ENCODE measurements at places on chromosomes 12 and 14. TPM values are rescaled to one million over a fixed set of nuclear protein-coding genes. Genes with fewer than 3 reads are reported as not detected.

RGS6 gene
- 0.37 TPM for polyA plus RNA-seq

- peaks cover 21% of the 10 kb centered on the region for H3K4me1 ChIP-seq
- no peaks in the 10 kb centered on the region for H3K36me3 ChIP-seq
- H3K27me3 ChIP-seq, result peaks cover 11% of the 10 kb centered on the region
- H3K27ac ChIP-seq, result no peak overlapping the region
These were observed 1.9 kb downstream of the NT5DC3 start for GRCh38 chr12:103839103-103839502.

DNA sequence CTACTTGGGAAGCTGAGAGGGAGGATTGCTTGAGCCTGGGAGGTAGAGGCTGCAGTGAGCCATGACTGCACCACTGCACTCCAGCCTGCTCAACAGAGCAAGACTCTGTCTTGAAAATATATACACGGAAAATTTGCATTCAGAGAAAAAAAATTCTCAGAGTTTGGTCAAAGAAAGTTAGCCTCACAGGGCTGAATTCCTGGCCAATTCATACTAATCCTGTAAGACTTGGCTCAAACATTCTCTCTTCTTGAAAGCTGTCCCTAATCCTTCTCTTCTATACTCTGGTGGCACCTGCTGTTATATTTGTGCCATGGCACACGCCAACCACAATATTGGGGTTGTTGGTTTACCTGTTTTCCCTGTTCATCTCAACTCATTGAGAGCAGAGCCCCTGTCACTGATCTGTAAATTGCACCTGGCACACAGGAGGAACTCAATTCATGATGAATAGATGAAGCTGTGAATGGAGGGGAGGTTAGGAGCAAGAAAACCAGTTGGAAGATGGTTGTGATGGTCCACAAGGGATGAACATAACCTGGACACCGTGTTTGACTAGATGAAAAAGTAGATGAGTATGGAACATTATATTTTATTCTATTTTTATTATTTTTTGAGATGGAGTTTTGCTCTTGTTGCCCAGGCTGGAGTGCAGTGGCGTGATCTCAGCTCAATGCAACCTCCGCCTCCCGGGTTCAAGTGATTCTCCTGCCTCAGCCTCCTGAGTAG, 36.8 kb upstream of the SPTSSA start:
- no peak for DNase-seq
- no peaks in the 10 kb centered on the region for H3K36me3 ChIP-seq
- no peak overlapping the region for H3K4me3 ChIP-seq
- H3K4me1 ChIP-seq, result no peaks in the 10 kb centered on the region
- no peak overlapping the region for H3K27ac ChIP-seq

KRT6B gene
- polyA plus RNA-seq, result not detected

- H3K4me1 ChIP-seq, result no peaks in the 10 kb centered on the region
- no peak overlapping the region for H3K27ac ChIP-seq
- no peak overlapping the region for H3K4me3 ChIP-seq
- H3K27me3 ChIP-seq, result peaks cover 11% of the 10 kb centered on the region
These were observed 89.1 kb downstream of the BBS10 start for GRCh38 chr12:76259106-76259505.

DNA sequence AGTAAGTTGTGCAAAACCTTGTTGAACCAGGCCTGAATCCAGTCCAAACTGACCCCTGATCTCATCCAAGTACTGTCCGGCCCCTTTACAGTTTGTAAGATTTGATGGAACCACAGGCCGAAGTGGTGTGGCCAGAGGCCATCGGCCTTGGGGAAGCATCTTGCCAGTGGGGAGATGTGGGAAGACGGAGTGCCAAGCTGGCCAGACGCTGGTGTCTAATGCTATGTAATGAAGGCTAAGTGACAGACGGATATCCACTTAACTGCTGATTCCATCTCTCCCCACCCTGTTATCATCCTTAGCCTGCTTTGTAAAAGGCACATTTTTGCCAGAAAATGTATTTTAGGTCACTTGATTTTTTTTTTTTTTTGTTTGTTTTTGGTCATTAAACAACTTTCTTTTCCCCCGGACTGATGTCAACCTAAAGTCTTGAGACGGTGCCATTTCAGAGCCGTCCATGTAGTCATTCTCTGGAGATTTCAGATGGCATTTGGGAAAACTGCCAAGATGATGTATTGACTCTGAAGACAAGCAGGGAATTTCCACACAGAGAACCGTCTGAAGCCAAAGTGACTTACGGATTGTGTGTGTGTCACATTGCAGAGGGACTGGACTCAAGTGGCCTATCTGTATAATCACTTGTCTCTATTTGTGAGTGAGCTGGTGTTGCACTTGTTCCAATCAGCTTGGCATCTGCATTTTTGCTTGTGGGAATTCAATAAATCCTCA, 86.5 kb upstream of the MANSC4 start:
- H3K27me3 ChIP-seq, result peaks cover 2% of the 10 kb centered on the region
- no peak overlapping the region for H3K27ac ChIP-seq
- no peaks in the 10 kb centered on the region for H3K36me3 ChIP-seq
- no peak overlapping the region for H3K4me3 ChIP-seq
- H3K4me1 ChIP-seq, result no peaks in the 10 kb centered on the region
- DNase-seq, result no peak

- no peak overlapping the region for H3K4me3 ChIP-seq
- H3K4me1 ChIP-seq, result peaks cover 2% of the 10 kb centered on the region
- no peak for DNase-seq
- no peaks in the 10 kb centered on the region for H3K36me3 ChIP-seq
- no peaks in the 10 kb centered on the region for H3K27me3 ChIP-seq
These were observed 5.9 kb upstream of the PKP2 start for GRCh38 chr12:32902287-32902997.

GRCh38 chr12:90484094-90484493, 470.9 kb downstream of the CCER1 start:
- no peaks in the 10 kb centered on the region for H3K36me3 ChIP-seq
- no peaks in the 10 kb centered on the region for H3K27me3 ChIP-seq
- no peak for DNase-seq

JAG2 gene
- polyA plus RNA-seq, result 0.39 TPM

DNA sequence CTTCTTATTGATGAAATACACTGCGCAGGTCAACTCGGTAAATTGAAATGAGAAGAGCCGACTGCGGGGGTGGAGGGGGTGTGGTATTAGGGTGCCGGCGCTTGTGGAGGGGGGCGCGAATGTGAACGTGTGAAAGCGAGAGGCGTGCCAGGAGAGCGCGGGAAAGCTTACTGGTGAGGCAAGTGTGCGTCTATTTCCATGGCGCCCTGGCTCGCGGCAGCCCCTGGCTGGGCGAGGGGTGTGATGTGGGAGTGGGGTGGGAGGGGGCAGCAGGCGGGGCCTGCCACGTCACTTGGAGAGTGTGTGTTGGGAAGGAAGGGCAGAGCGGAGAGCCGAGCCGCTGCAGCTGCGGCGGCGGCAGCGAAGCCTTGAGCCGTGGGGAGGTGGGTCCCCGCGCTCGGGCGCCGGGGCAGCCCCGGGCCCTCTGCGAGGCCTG, 88.8 kb downstream of the GALNT8 start:
- DNase-seq, result no peak
- H3K27ac ChIP-seq, result no peak overlapping the region
- H3K27me3 ChIP-seq, result peaks cover 15% of the 10 kb centered on the region
- peaks cover 39% of the 10 kb centered on the region for H3K4me1 ChIP-seq
- H3K4me3 ChIP-seq, result peak overlapping the region; percentile 60

RFX4 gene
- not detected for polyA plus RNA-seq

DNA sequence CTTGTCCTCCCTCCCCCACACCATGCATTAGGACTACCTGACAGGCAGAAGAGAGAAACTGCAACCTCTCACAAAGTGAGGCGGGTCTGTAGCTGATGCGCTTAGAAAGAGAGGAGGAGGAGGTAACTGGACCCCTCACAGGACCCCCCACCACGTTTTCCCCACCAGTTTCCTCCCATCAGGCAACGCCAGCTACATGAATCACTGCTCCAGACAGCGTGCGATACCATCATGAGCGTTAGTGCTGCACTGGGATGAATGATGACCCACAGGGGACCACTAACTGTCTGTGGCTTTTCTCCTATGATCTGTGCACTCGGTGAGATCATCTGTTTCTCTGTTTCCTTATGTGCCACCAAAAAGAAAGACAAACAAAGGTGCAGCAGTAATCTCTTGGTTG, 77.7 kb downstream of the KCNK10 start:
- H3K27ac ChIP-seq, result no peak overlapping the region
- no peaks in the 10 kb centered on the region for H3K4me1 ChIP-seq
- H3K36me3 ChIP-seq, result no peaks in the 10 kb centered on the region

DNA sequence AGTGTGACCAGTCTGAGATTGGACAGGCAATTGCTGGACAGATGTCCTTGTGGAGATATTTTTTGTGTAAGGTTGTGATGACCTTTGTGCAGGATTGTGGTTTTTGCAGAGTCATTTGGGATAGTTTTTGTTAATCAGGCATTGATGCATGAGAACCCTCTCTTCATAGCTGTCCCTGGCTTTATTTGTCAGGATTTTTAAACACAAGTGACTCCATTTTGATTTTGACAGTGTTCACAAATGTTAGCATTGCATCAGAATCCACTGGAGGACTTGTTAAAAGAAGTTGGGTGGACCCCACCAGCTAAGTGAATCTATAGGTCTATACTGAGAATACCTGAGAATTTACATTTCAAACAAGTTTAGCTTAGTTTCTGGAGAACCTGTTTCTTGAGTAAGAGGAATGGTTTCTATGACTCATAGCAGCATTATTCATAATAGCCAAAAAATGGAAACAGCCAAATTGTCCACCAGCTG, 11.8 kb downstream of the FNTB start:
- H3K4me1 ChIP-seq, result no peaks in the 10 kb centered on the region
- no peak overlapping the region for H3K27ac ChIP-seq
- no peak overlapping the region for H3K4me3 ChIP-seq
- H3K27me3 ChIP-seq, result no peaks in the 10 kb centered on the region
- no peaks in the 10 kb centered on the region for H3K36me3 ChIP-seq

DNA sequence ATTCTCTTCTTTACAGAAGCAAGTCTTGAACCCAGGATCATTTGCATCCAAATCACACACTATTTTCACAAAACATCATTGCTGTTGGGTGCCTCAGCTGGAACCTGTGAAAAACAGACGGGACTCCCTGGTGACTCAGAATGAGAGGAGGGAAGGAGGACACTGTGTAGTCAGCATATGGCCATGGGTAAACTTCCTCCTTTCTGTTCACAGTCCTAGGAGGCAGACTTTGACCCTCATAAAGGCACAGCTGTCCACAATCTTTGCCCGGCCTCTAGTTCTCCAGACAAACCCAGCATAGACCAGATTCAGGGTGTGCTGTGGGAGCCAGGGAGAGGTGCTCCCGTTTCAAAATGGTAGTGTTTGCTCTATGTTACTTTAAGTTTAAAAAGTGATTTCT, 62.0 kb downstream of the DYRK2 start:
- H3K27me3 ChIP-seq, result peaks cover 2% of the 10 kb centered on the region
- DNase-seq, result no peak
- H3K4me3 ChIP-seq, result no peak overlapping the region
- H3K4me1 ChIP-seq, result no peaks in the 10 kb centered on the region

- no peaks in the 10 kb centered on the region for H3K4me1 ChIP-seq
- H3K36me3 ChIP-seq, result no peaks in the 10 kb centered on the region
- H3K27ac ChIP-seq, result no peak overlapping the region
- DNase-seq, result no peak
- H3K27me3 ChIP-seq, result peaks cover 1% of the 10 kb centered on the region
These were observed 29.3 kb upstream of the RASSF8 start for GRCh38 chr12:25929142-25929541.

PTCSC3 gene
- not detected for polyA plus RNA-seq

GRCh38 chr14:33527023-33527634, 423.7 kb downstream of the EGLN3 start:
- H3K36me3 ChIP-seq, result no peaks in the 10 kb centered on the region
- no peak overlapping the region for H3K27ac ChIP-seq
- no peaks in the 10 kb centered on the region for H3K4me1 ChIP-seq
- peaks cover 3% of the 10 kb centered on the region for H3K27me3 ChIP-seq
- H3K4me3 ChIP-seq, result no peak overlapping the region
- no peak for DNase-seq

TAS2R7 gene
- polyA plus RNA-seq, result not detected

DNA sequence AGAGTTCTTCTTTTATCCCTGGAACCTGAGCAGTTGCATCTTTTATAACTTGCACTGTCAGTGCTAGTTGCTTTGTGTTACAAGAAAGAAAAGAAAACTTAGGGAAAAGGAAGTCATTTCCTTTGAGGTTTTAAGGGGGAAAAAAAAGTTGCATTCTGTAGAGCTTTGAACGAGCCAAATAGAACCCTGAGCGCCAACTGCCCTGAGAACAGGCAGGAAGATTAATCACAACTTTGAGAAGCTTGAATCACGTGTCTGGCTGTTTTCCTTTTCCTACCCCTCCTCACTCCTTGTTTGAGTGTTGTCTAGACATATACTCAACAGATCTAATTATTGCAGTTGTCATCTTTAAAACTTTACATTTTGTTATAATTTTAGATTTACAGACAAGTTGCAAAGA, 12.5 kb downstream of the PCNX1 start:
- no peak for DNase-seq
- H3K36me3 ChIP-seq, result no peaks in the 10 kb centered on the region
- peaks cover 84% of the 10 kb centered on the region for H3K4me1 ChIP-seq
- H3K4me3 ChIP-seq, result no peak overlapping the region
- H3K27me3 ChIP-seq, result no peaks in the 10 kb centered on the region

DNA sequence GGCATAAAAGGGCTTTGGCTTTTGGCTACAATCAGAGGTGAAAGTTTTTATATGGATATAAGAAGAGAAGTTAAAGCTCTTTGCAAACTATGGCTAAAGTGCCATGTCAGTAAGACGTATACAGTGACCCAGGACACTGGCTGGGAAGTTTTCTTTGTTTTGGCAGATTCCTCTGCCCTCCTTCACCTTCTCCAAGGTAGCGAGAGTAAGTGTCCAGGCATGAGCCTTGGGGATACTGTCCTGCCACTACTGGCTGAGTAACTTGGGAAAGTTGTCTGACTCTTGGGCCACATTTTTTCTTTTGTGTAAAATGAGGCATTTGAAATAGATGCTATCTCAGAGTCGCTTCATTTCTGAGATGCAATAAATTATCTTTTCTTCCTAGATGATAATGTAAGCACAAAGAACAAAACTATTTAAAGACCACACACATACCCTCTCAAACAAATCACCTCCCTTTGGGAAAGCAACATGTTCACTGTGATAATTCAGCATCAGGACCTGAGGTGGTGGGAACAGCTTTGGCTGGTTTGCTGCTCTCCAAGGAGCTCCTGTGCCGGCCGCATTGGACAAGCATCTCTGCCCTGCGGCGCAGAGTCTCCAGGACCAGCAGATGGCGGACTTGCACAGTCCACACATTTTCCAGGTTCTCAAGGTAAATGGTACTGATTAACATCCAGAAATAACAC, 106.3 kb downstream of the PTCSC3 start:
- no peak for DNase-seq
- no peaks in the 10 kb centered on the region for H3K36me3 ChIP-seq
- no peaks in the 10 kb centered on the region for H3K4me1 ChIP-seq
- H3K27me3 ChIP-seq, result peaks cover 4% of the 10 kb centered on the region
- H3K4me3 ChIP-seq, result no peak overlapping the region

GRCh38 chr14:38158468-38158867, 49.2 kb upstream of the SSTR1 start:
- H3K4me3 ChIP-seq, result no peak overlapping the region
- H3K4me1 ChIP-seq, result no peaks in the 10 kb centered on the region
- no peak overlapping the region for H3K27ac ChIP-seq
- no peaks in the 10 kb centered on the region for H3K36me3 ChIP-seq
- no peak for DNase-seq

All from immature natural killer cell (primary cell).